ENCODE measurements at places on chromosomes 5 and 9.

- no peak for DNase-seq
Measured at GRCh38 chr5:2427983-2428382, 323.5 kb downstream of the IRX2 start.

- no peak for DNase-seq
Measured at GRCh38 chr5:963673-964531, 44.7 kb upstream of the NKD2 start.

- DNase-seq, result no peak
Measured at GRCh38 chr9:105690742-105691141, 3.6 kb upstream of the TMEM38B start.

- no peak for DNase-seq
Measured at GRCh38 chr9:105901514-105902109, 207.3 kb downstream of the TMEM38B start.

DNA sequence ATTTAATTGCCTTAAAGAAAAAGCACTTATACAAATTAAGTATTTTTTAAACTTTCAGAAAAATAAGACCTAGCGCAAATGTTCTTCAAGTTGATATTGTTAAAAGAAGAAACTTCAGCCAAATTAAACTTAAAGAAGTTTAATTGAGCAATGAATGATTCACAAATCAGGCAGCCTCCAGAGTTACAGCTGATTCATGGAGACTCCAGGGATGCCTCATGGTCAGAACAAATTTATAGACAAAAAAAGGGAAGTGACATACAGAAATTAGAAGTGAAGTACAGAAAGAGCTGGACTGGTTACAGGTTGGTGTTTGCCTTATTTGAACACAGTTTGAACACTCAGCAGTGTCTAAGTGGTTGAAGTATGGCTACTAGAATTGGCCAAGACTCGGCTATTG, 60.3 kb downstream of the CDKN2A start:
- no peak for DNase-seq

DNA sequence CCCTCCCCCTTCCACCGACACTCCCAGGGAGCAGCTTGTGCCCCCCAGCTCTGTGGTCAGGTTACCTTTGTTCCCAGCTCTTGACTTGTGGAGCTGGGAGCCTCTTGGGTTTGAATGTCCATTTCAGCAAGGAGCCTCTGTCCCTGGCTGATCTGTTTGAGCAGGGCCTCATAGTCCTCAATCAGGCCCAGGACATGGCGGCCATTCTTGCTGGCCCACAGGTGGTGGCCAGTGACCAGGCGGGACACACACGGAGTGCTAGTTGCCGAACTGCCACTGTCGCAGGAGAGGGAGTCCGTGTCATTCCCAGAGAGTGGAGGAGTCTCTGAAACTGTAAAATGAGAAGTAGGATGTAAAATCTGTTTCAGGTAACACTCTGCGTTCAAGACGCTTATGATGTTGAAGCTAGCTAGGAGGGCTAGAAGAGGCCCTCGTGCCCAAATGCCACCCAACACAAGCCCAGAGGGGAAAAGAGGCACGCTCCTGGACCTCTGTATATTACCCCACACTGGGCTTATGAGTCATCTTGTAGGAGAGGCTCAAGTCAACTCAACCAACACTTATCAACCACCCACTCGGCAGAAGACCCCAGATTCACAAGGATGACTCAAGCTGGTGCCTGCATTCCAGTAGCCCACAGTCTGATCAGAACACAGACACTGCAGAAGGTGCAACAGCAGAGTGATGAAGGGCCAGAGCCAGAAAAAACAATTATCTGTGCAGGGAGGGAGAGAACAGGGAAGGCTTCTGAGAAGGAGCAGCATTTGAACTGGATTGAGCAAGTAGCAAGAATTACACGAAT, 177.0 kb downstream of the CDK5RAP2 start:
- no peak for DNase-seq

DNA sequence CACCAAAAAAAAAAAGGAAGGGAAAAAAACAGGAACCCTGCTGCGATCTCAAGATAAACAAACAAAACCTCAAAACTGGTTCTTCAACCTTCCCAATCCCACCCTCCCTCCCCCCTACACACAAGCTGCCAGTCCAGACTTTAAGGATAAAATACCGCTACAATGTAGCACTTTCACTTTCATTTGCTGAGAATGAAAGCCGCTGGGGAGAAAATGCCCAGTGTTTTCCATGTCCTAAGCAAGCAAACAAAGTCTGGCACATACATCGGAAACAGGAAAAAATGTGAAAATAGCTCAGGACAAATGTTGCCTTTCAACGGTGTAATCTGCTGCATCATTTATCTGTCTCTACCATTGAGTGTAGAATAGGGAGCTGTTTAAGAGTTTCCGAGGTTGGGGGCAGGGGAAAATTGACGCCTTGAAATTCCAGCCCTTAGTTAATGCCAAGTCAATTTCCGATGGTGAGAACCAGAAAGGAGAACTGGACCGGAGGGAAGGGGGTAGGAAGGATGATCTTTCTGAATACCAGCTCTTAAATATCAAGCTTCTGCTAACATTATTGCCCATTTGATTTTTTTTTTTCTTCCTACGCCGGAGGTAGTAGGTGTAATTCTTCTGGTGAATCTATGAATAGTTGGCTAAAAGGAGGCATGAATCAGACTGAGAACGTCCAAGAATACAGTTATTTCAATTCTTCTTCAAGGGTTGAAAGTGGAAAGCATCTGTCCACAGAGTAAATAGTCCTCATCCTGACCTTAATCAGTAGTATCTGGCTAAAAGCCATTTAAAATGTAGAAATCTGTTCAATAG, 1.2 kb upstream of the ADAMTS6 start:
- no peak for DNase-seq

GRCh38 chr5:124806373-124807077, 60.1 kb upstream of the ZNF608 start:
- DNase-seq, result no peak

GRCh38 chr5:74851684-74852353, 14.4 kb downstream of the FAM169A start:
- no peak for DNase-seq

DNA sequence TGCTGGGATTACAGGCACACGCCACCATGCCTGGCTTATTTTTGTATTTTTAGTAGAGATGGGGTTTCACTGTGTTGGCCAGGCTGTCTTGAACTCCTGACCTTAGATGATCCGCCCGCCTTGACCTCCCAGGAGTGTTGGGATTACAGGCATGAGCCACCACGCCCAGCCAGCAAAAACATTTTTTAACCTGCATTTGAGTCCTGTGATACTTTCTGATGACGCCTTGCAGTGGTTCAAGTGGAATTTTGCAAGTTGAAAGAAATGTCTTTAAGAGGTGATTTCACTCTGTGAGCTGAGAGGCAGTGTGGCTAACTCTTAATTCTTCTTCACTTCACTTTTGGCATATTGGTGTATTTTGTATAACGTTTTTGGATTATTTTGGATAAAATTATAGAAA, 9.1 kb downstream of the ANP32B start:
- DNase-seq, result no peak

DNA sequence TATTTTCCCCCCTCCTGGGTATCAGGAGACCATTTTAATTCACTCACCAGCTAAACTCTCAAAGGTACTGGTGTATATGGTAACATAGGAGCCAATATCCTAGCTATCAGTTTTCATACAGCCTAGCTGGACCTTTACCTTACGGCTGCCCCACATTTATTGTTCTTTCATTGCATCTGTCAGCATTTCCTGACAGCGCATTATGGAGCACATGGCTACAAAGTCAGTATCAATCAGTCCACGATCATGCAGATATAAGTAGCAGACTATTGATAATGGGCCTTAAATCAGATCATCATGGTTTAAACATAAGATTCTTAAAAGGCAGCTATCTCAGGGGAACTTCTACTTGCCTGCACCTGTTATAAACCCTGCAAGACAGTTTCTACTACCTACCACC, 304.7 kb downstream of the KIAA0825 start:
- no peak for DNase-seq

- no peak for DNase-seq
Measured at GRCh38 chr5:65577141-65577540, 14.0 kb downstream of the PPWD1 start.

- no peak for DNase-seq
Measured at GRCh38 chr5:9833871-9834270, 203.7 kb upstream of the TAS2R1 start.

DNA sequence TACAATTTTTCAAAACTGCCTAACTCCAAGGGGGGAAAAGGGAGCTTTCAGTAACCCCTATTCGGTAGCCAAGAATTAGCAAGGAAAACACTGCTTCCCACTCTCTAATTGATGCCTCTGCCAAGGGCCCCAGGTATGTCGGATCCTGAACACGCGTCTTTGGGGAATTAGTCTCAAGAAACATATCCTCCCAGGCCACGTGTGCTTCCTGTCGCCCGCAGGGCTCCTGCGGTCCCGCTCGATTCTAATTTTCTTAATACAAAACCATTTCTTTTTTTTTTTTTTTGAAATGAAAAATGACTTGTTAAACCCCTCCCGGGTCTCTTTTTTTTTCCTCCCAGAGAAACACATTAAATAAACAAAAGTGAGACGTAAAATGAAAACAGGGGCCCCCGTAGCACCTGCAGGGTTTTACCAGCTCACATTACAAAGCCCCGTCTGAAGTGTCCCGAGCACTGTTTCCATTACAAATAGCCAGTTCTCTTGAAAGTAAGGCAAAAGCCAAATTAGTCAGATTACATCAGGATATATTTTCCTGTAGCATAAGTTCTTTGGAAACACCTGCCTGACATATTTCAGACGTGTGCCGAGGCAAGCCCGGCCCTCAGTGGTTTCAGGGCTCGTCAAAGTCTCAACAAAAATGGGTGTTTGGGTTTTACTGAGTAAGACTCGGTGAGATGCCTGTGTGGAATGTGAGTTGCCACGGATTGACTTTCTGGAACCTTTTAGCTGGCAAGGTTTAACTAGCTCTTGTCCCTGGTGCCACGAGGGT, 21.5 kb downstream of the SMIM23 start:
- DNase-seq, result no peak

GRCh38 chr5:65163698-65164097, 318.0 kb downstream of the ADAMTS6 start:
- DNase-seq, result no peak

DNA sequence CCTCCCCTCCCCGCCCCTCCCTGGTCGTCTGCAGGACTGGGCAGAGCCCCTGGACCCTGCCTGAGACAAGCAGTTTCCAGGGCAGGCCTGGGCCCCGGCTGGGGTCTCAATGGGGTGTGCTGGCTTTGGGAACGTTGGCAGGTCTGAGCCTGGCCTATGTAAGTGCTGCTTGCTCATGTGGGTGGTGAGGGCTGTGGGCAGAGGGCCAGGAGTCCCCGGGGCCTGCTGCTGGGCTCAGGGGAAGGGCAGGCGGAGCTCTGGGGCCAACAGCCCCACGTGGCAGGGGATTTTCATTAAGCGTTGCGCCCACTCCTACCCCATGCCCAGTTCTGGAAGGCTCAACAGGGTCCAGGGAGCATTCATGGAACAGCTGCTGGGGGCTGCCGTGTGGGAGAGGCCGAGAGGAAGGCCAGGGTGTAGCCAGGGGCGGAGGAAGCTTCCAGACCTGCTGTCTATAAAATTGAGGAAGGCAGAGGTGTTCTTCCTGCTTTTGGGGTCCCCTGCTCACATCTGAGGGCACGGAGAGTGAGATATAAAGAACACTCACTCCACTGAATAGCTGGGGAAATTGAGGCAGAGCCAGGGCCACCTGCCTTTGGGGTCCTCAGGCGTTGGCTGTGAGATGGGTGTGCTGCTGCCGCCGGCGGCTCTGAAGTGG, 32.5 kb downstream of the RXRA start:
- no peak for DNase-seq

GRCh38 chr9:106220415-106220814, 526.1 kb downstream of the TMEM38B start:
- DNase-seq, result no peak

DNA sequence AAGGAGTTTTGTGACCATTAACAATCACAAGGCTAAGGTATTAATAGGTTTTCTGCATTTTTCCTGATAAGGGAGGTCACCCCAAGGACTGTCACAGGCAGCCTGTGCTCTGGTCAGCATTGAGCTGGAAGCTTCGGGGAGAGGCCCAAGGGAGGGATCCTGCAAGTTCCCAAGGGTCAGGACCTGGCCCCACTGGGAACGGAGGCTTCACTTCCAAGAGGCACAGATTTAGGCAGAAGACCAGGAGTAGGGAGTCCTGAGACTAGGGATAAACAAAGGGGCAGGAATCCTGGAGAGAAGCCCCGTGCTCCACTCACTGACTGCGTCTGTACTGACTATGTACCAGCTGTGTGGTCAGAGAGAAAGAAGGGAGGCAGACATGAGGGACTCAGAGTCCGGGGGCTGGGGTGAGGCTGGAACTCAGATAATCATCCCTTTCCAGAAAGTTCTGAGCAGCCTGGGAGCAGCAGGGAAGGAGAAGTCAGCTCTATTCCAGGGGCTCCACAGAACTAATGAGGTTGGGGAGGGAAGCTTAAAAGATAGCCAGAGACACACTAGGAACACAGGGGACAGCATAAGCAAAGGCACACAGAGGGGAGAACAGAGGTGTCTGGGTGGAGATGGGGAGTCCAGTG, 37.8 kb downstream of the B4GALT1 start:
- no peak for DNase-seq

DNA sequence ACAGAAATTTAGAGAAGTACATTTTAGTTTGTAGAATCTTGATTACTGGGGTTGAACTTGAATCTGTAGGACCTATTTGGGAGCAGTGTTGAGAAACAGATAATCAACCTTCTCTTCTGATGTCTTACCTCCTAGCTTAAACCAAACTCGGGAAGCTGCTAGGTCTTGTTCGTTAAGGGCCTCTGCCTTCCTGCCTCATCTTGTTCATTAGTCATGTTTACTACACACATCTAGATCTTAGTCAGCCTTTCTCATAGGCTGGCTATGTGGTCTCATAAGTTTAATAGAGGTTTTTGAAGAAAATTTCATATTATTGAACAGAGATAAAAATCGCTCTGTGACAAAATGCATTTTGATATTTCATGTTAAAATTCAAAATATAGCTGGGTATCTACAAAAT, 331.0 kb upstream of the EDIL3 start:
- DNase-seq, result no peak

DNA sequence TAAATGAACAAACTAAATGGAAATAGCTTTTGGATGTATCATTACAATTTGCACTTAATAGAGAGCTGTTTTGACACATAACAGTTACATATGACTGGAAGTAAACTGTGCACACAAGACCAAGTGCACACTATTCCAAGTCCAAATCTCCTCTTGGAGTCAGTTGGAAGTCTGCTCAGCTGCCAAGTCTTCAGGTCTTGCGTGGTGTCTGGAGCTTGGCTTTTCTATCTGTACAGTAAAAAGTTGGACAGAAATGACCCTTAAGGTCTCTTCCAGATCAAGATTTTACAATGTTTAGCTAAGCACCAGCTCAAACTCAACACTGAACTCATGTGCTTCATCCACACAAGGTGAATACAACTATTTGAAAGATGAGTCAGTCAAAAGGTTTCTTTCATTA, 456.9 kb downstream of the RASEF start:
- DNase-seq, result no peak

Data from stimulated activated CD4-positive, alpha-beta T cell treated with anti-CD3 and anti-CD28 coated beads, TNF-alpha, amount 100 ng/mL, for 1 hour (primary cell).